ENCODE measurements at places on chromosomes 3 and 15.

GRCh38 chr15:35450492-35450891 is 95.5 kb downstream of the DPH6 start:
- no peak for DNase-seq

- no peak for DNase-seq
Observed at GRCh38 chr3:112390783-112391641, 58.1 kb downstream of the CD200 start.

DNA sequence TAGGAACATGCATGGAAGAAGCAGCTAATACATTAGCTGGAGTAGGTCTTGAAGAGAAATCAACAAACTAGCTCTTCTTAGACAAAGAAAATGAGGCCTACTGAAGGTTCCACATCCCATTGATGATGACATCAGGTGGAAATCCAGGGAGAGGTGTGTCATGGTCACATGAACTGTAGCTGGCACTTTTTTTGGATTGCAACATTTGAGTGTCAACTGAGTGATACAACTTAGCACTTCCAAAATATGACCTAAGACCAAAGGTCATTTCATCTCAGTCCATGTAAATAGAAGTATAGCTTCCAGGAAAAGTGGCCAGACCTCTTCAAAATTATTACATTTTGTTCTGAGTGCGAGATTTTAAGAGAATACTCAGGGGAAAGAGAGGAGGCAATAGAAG is 117.2 kb upstream of the MEIS2 start:
- DNase-seq, result no peak

- no peak for DNase-seq
Observed at GRCh38 chr3:79473993-79474392, 293.8 kb downstream of the ROBO1 start.

GRCh38 chr15:38553071-38553470 is 11.5 kb downstream of the RASGRP1 start:
- DNase-seq, result no peak

DNA sequence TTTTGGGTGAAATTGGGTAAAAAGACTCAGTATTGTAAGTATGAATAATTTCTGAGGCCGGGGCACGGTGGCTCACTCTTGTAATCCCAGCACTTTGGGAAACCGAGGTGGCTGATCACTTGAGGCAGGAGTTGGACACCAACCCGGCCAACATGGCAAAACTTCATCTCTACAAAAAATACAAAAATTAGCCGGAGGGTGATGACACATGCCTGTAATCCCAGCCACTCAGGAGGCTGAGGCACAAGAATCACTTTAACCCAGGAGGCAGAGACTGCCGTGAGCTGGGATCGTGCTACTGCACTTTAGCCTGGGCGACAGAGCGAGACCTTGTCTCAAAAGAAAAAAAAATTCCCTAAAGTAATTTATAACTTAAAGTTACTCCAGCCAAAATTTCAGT is 162.2 kb downstream of the APBA2 start:
- DNase-seq, result no peak

GRCh38 chr3:184368586-184369183 is 7.2 kb downstream of the POLR2H start:
- no peak for DNase-seq

DNA sequence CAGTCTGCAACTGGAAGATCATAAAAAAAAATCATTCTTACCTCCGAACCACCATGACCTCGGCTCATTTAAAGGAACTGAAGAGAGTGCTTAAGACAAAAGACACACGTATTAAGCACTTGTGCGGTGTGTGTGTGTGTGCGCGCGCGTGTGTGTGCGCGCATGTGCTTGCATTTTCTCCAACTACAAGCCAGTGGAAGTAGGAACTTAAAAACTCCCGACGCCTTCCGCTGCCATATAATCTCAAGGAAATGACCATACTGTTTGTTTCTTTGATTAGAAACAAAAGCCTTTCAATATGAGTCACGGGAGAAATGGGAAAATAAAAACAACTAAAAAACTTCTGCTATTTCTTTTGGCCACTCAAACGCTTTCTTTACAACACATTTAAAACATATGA is 32.4 kb downstream of the FRMD4B start:
- no peak for DNase-seq

- no peak for DNase-seq
Observed at GRCh38 chr15:33005582-33005981, 188.9 kb downstream of the FMN1 start.

DNA sequence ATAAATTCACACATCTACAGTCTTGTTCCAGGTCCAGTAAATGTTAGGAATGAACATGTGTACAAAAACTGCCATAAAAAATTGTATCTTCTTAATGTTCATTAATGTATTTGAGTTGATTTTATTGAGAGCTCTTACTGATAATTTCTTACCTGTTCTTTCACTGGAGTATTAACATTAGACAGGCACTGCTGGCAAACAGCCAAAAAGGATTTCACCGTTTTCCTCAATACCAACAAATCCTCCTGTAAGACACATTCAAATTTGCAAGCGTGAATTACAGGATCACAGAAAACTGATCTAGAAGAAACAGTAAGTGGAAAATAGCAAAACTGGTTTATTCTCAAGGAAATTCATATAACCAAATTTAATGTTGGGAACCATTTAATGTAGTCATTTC is 127.4 kb downstream of the PCCB start:
- no peak for DNase-seq

DNA sequence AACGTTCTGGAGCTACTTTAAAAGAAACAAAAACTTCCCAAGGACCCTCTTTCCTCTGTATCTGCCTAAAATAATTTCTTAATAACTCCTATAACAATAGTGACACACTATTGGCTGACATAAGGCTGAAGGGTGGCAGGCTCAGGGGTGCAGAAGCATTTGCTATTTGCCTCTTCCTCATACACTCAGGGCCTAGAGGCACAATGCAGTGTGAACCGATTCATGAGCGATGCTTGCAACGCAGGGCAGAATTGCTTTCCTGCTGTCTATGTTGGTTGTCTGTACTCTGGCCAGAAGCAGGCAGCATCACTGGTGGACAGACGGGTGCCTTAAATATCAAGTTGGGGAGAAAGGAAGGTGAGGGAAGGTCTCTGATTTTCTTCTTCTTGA is 157.4 kb downstream of the AGBL1 start:
- no peak for DNase-seq

- no peak for DNase-seq
Observed at GRCh38 chr15:29978411-29979382, 104.1 kb upstream of the GOLGA8J start.

GRCh38 chr3:22098021-22098420 is 347.0 kb upstream of the ZNF385D start:
- no peak for DNase-seq

- DNase-seq, result no peak
Observed at GRCh38 chr3:46684891-46685290, 8.6 kb downstream of the ALS2CL start.

GRCh38 chr3:43581343-43581742 is 40.5 kb downstream of the ANO10 start:
- DNase-seq, result no peak

GRCh38 chr15:89753855-89754254 is 2.8 kb upstream of the MESP1 start:
- no peak for DNase-seq

- DNase-seq, result no peak
Observed at GRCh38 chr3:102979682-102980354, 545.0 kb downstream of the ZPLD1 start.

- DNase-seq, result no peak
Observed at GRCh38 chr15:67054676-67055075, 10.7 kb upstream of the SMAD3 start.

- DNase-seq, result no peak
Observed at GRCh38 chr3:136621628-136622027, 130.6 kb downstream of the STAG1 start.

DNA sequence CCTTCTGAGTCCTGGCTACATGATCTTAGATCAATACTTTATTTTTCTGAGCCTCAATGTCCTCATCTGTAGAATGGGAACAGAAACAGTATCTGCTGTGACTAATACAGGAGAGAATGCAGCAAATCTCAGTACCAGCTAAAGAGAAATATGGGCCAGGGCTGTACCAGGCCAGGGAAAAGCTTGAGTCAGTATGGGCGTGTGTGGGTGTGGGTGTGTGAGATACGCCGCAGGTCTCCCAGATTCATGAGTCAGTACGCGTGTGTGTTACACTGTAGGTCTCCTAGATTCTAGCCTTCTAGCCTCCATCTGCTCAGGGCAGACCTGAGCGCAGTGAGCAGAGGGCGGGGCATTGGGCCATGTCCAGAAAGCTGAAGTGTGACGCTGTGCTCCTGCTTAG is 15.2 kb downstream of the GNAI2 start:
- DNase-seq, result no peak

GRCh38 chr3:27322634-27323033 is 46.5 kb downstream of the NEK10 start:
- DNase-seq, result no peak

GRCh38 chr3:22594990-22595389 is 608.1 kb upstream of the UBE2E2 start:
- no peak for DNase-seq

- DNase-seq, result no peak
Observed at GRCh38 chr15:59501597-59501996, 63.6 kb downstream of the FAM81A start.

DNA sequence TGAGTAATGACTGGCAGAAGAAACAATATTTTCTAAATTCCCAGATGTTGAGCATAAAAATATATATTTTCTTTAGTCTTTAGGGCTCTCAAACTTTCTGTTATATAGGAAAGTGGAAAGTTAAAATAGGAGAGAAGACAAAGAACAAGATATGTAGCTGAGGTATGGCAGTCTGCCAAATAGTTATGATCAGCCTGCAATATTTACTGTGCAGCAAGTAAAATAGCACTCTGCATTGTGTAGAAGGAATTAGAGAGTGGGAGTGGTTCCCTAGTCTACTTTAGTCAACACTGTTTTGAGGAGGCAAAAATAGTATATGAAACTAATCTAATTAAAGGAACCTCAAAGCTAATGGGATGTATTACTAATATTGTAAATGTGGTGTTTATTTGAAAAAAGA is 978.1 kb upstream of the ALCAM start:
- DNase-seq, result no peak

DNA sequence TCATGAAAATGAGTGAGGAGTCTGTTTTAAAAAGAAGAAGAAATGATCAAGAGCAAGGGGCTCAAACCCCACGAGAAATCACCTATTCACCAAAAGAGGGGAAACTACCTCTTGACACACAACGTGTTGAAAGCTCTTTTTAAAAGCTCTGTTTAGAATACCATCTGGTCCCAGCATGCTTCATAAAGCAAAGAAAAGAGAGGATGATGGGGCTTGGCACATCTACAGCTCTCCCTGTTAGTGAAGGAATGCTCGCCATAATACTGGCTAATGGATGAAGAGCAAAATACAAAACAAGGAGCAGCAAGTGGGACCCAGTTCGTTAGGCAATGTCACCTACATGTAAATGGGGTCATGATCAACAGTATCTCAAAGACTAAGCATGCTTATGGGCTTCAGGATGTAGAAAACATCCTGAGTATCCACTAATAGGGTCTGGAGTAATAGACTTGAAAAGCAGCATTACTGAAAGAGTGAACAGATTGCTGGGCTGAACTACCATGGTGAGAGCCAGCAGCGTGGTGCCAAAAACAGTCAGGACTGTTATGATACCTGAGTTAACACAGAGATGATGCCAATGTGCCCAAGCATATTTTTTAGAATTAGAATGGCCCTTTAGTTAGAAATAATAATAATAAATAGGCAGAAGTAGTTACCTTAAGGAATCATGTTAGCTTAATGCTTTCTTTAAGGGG is 159.7 kb upstream of the POU1F1 start:
- DNase-seq, result no peak

DNA sequence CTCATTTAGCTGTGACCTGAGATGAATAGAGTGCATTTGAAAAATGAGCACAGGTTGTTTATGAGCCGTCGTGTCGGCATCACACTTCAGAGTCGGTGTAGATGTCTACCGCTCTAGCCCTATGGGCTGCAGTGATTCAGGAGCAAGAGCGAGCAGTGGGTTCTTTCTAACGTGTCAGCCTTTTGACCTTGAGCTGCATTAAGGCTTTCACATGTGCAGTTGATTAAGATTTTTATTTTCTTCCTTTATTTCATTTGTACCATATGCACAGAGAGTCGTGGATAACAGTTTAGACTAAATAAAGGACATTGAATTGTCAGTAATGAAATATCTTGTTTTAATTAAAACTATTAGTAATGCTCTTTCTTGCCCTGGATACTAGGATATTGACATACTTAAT is 368.2 kb downstream of the PTPRG start:
- no peak for DNase-seq

- no peak for DNase-seq
Observed at GRCh38 chr3:74302969-74303368, 311.5 kb downstream of the CNTN3 start.

DNA sequence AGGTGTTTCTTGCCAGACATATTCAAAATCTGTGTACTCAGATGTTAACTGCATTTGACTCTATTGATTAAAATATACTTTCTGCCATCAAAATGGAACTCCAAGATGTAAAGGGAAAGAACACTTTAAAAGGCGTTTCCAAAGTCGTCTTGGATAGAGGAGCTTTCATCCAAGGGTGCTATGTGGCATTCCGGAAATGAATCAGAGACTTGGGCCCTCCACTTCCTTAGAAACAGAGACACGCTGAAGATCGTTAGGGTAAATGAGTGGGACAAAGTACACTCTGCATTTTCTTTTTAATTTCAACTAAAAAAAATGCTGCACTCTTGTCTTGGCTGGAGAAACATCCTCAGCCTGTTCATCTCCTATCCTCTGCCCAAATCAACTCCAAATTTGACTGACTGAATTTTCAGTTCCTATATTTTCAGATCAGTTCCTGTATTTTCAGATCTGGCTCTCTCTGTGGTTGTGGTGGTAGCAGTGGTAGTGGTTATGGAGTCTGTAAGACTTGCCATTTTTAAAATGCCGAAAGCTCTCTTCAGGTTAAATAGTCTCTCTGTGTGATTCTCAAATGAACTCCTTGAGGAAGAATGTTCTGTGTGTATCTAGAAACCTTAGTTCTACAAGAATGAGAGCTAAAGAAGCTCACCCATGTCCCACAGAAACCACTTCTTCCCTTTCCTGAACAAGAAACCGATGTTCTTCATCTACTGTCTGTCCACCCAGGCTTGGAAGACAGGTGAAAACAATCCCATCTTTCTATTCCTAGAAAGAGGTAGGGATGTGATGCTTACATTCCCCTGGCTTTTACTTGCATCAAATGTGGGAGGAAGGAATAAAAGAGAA is 156.8 kb upstream of the ICE2 start:
- DNase-seq, result no peak

DNA sequence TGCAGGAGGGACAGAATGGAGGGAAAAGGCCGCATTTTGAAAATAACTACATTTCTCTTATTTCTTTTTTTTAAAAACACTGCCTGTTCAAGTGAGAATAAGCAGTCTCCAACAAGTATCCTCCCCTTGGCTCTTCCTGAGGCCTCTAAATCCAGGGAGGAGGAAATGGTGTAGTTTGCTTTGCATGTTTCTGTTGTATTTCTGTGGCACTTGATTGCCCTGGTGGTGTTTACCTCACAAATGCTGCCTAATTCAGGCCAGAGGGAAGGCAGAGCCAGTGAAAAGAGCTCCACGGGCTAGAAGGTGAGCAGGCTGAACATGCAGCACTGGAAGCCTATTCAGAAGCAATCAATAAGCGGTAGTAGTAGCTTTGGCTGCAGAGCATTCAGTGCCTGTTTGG is 149.3 kb upstream of the ATP11B start:
- DNase-seq, result no peak

All from activated CD4-positive, alpha-beta T cell treated with anti-CD3 and anti-CD28 coated beads for 1 hour (primary cell).